ENCODE measurements at places on chromosomes 1 and 21. TPM values are rescaled to one million over a fixed set of nuclear protein-coding genes. Genes with fewer than 3 reads are reported as not detected.

DNA sequence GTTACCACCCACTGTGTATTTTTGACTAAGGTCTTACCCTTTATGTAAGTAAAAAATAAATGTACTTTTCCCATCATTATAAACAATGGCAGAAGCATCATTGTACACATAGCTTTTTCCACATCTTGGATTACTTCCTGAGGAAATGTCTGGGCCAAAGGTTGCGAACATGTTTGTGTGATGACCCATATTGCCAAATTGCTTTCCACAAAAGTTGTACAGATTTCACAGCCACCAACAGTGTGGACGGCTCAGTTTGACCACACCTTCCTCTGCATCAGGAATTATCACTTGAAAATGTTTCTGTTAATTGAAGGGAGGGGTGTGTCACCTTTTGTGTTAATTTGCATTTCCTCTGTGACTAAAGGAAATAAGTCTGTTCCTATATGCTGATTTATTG is 25.7 kb downstream of the AKNAD1 start:
- DNase-seq = no peak

GRCh38 chr21:36386031-36386642 is 945 bp downstream of the CHAF1B start:
- no peak for DNase-seq

DNA sequence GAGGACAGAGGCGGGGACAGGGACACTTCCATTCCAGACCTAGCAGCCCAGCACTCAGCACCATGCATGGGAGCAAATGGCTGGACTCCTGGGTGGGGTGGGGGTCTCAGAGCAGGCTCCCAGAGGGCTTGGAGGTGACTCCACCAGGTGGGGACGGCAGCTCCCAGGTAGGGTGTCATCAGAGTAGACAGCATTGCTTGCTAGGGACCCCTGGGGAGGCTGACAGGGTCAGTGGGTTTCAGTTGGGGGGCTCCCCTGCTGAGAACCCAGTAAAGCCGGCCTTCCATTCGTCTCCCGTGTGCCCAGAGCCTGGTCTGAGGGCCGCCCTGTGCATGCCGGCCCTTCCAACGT is 4.8 kb upstream of the GJC2 start:
- DNase-seq = no peak

DNA sequence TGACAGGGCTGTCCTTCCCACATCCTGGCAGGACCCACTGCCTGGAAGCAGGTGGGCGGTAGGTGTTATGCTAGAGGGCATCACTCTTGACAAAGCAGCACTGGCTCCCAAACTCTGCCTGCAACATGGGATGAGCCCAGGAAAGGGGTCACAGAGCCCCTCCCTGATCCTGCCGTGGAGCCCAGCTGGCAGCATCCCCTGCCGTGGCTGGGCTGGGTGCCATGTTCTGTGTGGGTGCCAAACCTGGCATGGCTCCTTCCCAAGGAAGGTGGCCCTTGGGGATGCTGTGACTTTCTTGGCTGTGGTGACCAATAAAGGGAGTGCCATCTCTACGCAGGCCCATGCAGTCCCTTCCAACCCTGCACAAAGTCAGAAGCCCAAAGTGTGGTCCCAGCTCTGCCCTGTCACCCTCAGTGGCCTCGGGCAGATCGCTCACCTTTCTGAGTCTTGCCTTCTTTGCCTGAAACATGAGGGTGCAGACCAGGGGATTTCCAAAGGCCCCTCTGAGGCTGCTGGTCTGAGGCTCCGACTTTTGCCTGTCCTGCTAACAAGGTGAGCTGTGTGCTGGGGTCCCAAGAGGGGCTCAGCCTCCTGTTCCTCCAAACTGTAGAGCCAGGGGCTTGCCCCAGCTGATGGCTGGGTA is 6.0 kb downstream of the CDK18 start:
- DNase-seq = no peak

- no peak for DNase-seq
Measured at GRCh38 chr1:246210756-246211155, 296.3 kb downstream of the SMYD3 start.

GRCh38 chr1:48374785-48375184 is 97.2 kb downstream of the SPATA6 start:
- no peak for DNase-seq

DNA sequence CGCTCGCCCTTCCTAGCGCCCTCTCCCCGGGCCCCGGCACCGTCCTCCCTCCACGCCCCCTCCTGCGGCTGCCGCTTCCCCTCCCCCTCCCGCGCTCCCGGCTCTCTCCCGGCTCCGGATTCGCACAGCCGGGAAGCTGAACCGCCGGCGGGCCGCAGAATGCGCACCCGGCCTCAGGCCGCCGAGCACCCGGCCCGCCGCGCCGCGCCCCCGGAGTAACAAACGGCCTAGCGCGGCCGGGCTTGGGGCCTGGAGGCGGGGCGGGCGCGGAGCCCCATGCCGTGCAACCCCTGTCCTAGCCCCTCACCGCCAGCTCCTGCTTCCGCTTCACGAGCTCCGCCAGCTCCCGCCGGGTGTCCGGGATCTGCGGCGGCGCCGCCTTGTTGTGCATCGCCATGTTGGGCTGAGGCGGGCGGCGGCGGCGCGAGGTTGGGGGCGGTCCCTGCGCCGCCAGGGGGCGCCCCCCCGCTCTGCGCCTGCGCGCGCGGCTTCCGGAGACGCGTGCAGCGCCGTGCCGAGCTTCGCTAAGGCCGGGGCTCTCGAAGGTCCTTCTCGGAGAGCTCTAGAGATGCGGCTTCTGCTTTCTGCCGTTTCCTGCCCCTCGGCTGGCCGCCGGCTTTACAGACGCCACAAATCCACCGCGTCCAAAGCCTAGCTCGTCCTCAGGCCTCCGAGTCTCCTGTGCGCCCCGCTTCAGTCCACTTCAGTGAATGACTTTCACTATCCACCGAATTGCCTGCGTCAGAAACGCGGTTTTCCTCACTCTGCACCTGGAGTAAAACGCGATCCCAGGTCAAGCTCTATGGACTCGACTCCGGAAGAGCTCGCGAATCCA is at the start of gene MEAF6:
Gene MEAF6, minus strand, starts transcription at position 417 of the 835 bp plus-strand sequence. Its CDS starts 20 bp downstream, at position 397.
- DNase-seq = no peak

GRCh38 chr1:116497656-116498055 is 73.2 kb downstream of the CD58 start:
- no peak for DNase-seq

- DNase-seq = no peak
Measured at GRCh38 chr1:54176621-54177327, 23.1 kb downstream of the CYB5RL start.

DNA sequence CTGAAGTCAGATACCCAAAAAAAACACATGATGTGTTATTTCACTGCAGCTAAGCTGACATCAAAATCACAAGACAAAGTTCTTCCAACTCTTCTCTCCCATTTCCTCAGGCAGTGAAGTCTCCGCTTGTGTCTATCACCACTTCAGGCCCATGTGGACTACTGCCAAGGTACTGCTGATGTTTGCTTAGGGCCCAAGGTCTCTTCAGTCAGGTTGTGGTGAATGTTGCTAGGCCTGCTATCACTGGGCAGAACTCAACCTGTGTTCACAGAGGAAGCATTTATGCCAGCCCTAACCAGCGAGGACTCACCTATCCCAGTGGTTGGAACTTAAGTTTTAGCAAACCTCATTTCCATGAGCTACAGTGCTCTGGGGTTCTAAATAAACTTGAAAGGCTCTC is 156.5 kb upstream of the BRINP3 start:
- no peak for DNase-seq

GRCh38 chr21:17828223-17828622 is 9.1 kb upstream of the C21orf91 start:
- no peak for DNase-seq

DNA sequence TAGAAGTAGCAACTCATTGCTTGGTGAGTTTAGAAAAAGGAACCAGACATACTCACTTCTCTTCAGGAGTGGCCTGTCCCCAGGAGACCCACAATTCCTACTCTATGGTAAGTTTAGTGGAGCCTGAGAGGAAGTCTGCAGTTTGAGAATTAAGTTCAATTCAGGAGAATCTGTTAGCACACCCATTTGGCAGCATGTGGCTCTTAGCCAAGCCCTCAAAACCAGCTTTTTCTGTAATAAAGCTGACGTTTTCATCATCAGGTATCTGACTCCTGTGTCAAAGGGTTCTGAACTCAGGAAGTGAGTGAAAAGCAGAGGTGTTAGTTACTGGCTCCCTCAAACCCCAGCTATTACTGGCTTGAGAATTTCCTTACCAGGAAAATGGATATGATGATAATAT is 20.4 kb upstream of the RGS16 start:
- DNase-seq = no peak

Gene MIXL1
- polyA plus RNA-seq = 0.25 TPM

Gene TDRD5
- not detected for polyA plus RNA-seq

Gene RNF220
- polyA plus RNA-seq = 55.1 TPM

Gene ERG
- not detected for polyA plus RNA-seq
